ENCODE measurements at places on chromosomes 5 and 9.

DNA sequence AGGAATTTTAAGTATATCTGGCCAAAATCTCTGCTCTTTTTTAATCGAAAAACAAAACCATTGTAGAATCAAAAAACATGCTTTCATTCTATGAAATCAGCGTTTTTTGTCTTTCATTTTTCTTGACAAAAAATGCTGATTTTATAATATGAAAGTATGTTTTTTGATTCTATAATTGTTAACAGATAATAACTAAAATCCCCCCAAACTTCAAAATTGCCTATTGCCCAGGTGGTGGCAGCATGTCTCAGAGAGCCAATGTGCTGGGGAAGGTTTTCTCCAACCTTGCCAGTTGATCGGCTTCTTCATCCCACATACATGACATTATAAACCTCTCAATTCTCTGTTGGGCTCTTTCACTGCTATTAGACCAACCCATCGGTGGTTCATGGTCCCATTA, 5.1 kb upstream of the SMIM15 start:
- no peak for DNase-seq

DNA sequence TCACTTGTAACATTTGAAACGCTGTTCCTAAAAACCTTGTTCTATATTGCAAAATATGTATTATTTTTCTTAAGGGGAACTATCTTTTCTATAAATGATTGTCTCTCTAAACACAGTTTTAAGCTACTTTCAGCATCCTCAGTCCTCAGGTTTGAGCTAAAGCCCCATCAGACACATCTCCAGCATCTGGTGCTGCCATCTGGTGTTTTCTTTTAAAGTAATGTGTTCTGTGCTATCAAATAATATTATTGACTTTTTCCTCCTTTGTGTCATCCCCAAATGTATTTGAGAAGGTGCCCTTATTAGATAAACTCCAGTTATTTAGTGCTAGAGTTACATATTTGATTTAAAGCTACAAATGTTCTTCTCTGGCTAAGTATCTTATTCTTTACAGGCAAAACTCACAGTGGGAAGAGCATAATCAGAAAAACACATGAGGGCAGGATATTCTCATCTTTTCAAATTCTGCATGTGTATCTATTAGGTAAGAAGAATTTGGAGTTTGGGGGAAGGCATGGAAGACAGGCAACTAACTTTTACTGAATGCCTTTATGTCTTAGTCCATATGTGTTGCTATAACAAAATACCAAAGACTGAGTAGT, 27.5 kb downstream of the ZNF474 start:
- DNase-seq, result no peak

DNA sequence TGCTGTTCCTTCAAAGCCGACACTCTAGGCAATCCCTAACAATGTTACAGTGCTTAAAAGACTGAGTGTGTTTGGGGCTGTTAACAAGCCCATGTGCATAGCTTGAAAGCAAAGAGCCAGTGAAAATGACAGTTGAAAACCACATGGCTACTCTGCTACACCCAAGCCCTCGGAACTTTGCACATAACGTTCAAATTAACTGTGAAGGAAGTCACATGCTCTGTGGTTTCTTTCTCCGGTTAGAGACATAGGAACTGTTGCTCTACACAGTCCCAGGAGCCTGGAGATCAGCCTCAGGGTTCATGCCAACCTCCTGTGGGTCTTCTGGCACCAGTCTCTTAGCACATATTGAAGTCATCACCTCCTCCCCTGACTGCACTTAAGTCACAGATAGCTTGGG, 51.1 kb downstream of the C9orf152 start:
- no peak for DNase-seq

DNA sequence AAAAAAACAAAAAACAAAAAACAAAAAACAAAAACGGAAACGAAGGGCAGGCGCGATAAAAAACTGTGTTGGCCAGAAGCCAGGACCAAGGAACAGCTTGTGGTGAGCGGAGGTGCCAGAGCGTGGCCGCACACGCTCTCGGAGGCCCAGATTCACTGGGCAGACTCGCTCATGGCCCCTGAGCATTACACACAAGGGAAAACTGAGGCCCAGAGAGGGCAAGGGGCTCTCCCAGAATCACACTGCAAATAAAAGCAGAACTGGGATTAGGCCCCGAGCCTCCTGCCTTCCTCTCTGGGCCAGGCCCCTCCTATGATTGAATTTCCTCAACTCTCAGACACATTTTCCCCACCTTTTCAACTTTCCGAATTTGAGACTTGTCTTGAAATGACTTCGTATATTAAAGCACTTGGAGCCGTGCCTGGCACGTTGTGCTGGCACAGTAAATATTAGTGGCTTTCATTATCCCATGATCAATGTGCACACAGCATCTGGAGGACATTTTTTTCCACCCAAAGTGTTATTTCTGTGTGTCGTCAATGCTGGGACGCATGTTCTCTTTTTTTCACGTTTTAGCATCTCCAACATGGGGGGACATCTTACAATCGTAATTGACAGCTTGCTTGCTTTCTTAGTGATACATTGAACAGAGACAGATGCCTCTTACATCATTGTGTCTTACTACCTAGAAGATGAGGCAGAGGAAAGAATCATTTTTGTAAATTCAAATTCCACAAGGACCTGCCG, 7.4 kb downstream of the FIBCD1 start:
- no peak for DNase-seq

DNA sequence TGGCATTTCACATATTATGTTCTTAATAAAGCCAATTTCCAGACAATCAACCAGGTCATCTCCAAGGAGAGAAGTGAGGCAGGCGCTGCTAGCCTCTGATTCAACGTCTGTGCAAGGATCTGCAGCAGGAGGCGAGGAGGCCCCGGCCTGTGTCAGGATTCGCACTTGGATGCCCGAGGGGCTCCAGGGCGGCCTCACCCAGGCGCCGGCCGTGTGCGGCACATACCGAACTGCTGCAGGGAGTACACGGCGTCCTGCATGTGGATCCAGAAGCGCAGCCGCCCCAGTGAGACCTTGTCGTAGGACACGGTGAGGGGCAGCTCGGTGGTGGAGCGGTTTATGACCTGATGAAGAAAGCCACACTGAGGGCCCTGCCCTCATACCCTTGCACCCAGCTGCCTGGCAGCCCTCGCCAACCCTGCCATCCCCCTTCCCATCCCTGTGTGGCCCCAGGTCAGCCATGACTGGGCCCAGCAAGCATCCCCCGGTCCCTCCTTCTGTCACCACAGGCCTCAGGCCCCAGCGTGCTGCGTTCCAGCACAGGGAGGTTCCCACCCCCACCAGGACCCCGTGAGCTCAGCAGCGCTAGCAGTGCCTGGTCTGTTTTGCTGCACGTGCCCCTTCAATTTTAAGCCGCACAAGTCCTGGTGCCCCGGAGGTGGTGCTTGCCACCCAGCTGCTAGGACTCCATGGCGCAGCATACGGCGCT, 9.9 kb downstream of the CLPTM1L start:
- DNase-seq, result no peak

- no peak for DNase-seq
Measured at GRCh38 chr5:978693-979092, 29.9 kb upstream of the NKD2 start.

DNA sequence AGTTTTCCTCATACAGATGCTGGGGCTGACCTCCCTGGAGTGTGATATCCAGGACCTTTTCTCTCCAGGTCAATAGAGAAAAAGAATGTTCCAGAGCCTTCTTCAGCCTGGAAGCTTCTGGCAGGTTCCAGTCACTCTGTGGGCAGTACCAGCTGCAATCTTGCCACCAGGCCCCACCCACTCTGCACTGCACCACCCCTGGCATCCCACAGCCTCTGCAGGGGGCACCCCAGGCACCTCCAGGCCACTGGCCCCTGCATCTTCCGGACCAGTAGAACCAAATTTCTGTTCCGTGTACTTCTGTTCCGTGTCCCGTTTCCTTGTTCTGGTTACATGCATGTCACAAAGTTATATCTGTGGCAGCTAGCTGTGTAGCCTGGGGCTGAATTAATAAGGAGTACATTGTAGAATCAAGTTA, 83.3 kb upstream of the ZBTB43 start:
- DNase-seq, result no peak

GRCh38 chr9:88390371-88390990, 2.2 kb downstream of the SPIN1 start:
- no peak for DNase-seq

DNA sequence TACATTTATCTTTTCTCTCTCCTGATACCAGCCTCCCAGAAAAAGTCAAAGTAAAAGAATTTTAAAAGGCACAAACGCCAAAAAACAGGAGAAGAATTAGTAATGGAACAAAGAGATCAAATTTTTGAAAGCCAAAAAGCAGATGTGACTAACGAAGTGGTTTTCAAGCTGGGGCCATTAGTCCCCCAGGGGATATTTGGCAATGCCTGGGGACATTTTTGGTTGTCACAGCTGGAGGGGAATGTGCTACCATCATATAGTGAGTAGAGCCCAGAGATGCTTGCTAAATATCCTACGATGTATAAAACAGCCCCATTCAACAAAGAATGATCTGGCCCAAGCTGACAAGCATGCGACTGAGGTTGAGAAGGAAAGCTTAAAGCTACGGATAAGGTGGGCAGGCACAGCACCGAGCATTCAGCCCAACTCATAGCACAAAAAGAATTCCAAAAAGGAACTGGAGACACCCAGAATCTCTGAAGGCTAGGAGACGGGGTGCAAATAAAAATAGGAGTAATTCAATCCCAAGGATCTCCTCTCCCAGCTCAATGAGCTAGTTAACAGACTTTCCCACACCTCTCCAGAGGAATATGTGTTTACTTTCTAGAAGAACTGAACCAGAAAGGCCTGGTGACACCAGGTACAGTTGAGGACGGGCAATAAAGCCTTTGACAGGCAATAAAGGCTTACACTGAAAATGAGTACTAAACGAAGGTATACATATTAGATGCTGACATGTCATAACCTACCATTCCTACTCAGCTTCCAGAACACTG, 269.0 kb downstream of the DENND1A start:
- no peak for DNase-seq

- no peak for DNase-seq
Measured at GRCh38 chr5:52987711-52988331, 1.3 kb upstream of the ITGA2 start.

- DNase-seq, result no peak
Measured at GRCh38 chr5:62068554-62068953, 237.5 kb upstream of the KIF2A start.

DNA sequence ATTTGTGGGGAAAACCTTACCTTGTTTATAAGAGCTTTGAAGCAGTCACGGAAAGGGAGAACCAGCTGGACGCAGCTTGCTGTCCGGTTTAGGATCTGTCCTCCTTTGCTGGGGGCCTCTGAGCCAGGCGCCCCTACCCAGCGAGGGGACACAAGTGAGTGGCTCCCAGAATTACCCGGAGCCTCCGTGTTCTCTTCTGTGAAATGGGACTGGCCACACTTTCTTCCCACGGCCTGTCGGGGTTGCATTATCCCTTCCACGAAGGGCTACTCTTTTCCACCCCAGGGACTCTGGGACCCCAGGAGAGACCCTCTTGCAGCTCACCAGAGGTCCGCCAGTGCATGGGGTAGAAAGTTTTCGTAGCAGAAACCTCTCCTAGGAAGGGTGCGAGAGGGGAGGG, 477 bp upstream of the GBGT1 start:
- DNase-seq, result no peak

GRCh38 chr9:8096091-8096490, 296.5 kb upstream of the DMAC1 start:
- no peak for DNase-seq

DNA sequence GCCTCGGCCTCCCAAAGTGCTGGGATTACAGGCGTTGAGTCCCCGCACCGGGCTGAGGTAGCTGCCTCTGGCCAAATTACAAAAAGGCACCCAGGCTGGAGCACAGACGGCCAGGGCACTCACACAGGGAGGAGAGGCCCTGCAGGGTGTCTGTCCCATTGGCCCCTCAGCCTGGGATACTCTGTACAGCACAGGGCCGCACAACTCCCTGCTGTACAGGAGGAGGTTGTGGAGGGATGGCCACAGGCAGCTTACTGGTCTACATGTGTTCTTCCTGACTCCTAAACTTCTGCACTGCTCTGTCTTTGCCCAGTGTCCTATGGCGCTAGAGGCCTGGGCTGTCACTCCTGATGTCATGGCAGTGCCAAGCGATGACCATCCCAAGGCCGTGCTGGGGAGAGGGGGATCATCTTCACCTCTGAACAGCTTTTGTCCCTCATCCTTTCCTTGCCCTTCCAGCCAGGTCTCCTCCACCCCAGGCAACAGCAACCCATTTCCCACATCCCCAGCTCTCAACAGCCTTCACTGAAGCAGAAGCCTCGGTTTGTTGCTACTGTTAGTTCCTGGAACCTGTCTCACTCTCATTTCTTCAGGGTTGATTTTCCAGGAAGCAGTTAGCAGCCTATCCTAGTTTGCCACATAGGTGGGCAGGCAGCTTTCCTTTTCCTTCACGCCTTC, 1.8 kb upstream of the CNOT6 start:
- DNase-seq, result no peak

- no peak for DNase-seq
Measured at GRCh38 chr9:32399110-32399815, 14.8 kb downstream of the ACO1 start.

DNA sequence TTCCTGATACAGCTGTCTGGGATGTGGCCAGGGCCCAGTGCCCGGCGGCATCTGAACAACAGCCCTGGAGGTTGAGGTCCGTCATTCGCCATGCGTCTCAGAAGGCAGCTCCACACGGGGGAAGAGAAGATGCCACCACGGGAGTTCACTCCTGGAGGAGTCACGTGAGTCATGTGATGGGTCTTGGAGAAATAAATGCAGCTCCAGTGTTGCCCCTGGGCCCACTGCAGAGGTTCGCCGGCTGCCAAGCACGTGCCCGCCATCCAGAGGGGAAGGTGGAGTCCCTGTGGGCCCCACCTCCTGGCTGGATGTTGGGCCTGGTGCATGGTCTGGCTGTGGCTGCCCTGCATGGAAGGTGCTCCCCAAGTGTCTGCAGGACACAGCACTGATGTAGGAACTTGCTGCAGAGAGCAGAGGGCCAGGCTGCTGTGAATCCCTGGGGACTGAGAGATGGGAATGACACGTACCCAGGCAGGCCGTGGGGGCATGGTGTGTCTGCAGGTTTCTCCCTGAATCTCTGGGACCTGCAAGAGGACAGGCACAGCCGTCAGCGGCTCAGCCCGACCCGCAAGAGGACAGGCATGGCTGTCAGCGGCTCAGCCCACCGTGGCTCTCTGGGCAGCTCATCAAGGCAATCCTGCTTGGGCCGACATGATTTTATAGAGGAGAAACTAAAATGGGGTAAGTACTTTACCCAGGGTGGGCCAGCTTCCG, 418.3 kb upstream of the IRX4 start:
- DNase-seq, result no peak

DNA sequence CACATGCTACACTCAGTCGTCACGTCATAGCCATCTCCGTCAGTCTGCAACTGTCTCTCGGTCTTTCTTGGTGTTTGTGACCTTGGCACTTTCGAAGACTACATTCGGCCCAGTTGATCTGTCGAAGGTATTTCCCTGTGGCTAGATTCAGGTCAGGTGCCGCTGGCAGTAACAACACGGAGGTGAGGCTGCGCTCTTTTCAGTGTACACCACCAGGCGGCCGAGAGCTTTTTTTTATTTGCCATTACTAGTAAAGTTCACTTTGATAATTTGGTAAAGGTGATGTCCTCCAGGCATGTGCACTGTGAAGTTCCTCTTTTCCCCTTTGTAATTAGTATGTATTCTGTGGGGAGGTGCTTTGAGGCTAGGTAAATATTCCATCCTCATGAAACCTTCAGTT, 49.7 kb downstream of the RNF130 start:
- no peak for DNase-seq

Measured in stimulated activated naive CD4-positive, alpha-beta T cell treated with Interleukin-2 at 50 U/mL for 16 hours (primary cell).